SJCRH30 (cell line): ENCODE measurements at places on chromosomes 4 and X. TPM values are rescaled to one million over a fixed set of nuclear protein-coding genes. Genes with fewer than 3 reads are reported as not detected.

Gene CYTL1
- 6.6 and 8.1 TPM in 2 replicates for total RNA-seq

Gene C4orf51
- total RNA-seq = not detected in 2 replicates

Gene FMR1NB
- not detected in 2 replicates for total RNA-seq

Gene SHOX
- total RNA-seq = not detected in 2 replicates

DNA sequence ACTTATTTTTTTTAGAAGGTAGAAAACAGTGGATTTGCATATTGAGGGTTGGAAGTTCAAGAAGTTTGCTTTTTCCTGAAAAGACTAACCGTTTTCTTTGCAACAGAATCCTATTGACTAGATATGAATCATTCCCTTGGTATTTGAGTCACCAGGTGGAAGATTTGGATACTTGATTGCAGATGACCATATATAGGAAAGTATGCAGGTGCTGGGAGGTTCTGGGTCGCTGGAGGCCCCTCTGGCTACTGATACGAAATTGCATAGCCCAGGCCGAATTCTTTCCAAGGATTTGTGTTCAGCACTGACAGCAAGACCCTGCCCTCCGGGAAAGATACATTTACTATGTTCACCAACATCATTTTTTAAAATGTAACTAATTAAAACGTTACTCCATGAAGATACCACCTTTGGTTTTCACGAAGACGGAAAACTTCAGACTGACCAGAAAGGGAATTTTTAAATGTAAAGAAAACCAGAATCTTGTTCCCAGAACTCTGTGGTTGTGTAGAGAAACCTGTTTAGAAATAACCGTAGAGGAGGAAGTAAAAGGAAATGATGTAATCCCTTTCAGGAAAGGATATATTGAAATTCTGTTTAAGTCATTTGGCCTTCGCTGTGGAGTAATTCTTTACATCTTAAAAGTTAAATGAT lies 946 bp downstream of the ANXA3 start:
- H3K27me3 ChIP-seq = no peaks in the 10 kb centered on the region
- H3K4me1 ChIP-seq = peaks cover 11% of the 10 kb centered on the region; the same call in 1 of the 2 replicates
- DNase-seq = peak; percentile 35
- no peak overlapping the region for H3K27ac ChIP-seq

DNA sequence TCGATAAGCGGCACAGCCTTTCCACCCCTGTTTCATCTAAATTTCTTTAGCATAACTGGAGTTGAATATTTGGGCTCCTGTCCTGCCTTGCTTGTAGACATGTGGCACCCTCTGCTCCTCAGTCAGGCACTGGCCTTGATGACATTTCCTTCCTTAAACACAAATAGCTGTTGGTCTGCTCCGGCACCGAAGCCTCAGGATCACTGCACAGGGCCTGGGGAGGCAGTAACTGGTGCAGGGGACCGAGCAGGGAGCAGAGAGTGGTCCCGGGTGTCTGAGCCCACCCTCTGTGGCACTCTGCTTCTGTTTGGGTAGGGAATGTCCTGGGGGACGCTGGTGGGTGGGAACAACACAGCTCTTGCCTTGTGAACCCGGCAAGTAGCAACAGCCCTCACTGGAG lies 13.6 kb downstream of the RGS12 start:
- H3K4me1 ChIP-seq = peaks cover 26% of the 10 kb centered on the region
- H3K36me3 ChIP-seq = no peaks in the 10 kb centered on the region
- H3K27ac ChIP-seq = peak overlapping the region; percentile 50
- no peak for DNase-seq
- no peak overlapping the region for H3K4me3 ChIP-seq

DNA sequence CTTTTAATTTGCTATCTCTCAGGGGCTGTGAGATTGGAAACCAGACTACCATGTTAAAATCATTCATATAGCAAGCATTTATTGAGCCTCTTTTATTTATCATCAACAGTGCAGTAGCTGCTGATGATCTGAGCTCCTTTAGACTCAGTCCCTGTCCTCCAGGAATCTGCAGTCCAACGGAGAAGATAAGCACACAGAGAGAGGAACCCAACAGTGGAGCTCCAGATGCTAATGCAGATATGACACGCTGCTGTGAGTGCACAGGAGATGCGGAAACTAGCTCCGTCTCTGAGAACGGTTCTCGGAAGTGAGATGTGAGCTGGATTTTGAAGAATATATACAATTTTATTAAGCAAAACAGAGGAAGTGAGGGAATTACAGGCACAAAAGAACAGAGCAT lies 35.4 kb downstream of the DCHS2 start:
- no peak for DNase-seq
- no peak overlapping the region for H3K4me3 ChIP-seq
- H3K27me3 ChIP-seq = no peaks in the 10 kb centered on the region
- no peaks in the 10 kb centered on the region for H3K4me1 ChIP-seq
- no peak overlapping the region for H3K27ac ChIP-seq

- peaks cover 20% of the 10 kb centered on the region for H3K4me1 ChIP-seq
- H3K36me3 ChIP-seq = no peaks in the 10 kb centered on the region
- no peak overlapping the region for H3K4me3 ChIP-seq
Observed at GRCh38 chrX:42151808-42152207, 228.5 kb upstream of the CASK start.

GRCh38 chr4:44493924-44494323 lies 45.3 kb upstream of the KCTD8 start:
- 0 out of 2 replicates have a peak, but pooled peaks cover 4% of the 10 kb centered on the region for H3K27me3 ChIP-seq
- H3K27ac ChIP-seq = no peak overlapping the region
- DNase-seq = no peak
- no peaks in the 10 kb centered on the region for H3K4me1 ChIP-seq
- H3K4me3 ChIP-seq = no peak overlapping the region
- H3K36me3 ChIP-seq = no peaks in the 10 kb centered on the region

GRCh38 chrX:154426916-154427770 lies 1.3 kb upstream of the ATP6AP1 start:
- H3K36me3 ChIP-seq = no peaks in the 10 kb centered on the region
- H3K4me1 ChIP-seq = no peaks in the 10 kb centered on the region
- no peaks in the 10 kb centered on the region for H3K27me3 ChIP-seq
- no peak overlapping the region for H3K27ac ChIP-seq
- no peak for DNase-seq
- H3K4me3 ChIP-seq = no peak overlapping the region

DNA sequence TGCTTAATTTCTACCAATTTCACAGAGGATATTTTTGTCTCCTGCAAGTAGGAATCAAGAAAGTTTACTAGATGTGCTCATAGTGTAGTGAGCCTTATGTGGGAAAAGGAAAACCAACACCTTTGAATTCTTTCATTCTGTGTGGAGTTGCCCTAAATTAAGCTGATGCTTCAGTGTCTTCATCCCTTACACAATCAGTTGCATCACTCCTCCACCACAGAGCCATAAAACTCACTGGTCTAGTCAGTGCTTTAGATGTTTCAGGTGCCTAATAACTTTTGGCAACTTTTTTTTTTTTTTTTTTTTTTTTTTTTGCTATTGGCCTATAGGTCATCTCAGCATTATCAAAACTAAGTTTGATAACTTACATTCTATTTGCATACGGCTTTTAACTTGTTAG lies 41.5 kb downstream of the HHIP start:
- H3K27me3 ChIP-seq = no peaks in the 10 kb centered on the region
- no peak overlapping the region for H3K4me3 ChIP-seq
- H3K4me1 ChIP-seq = no peaks in the 10 kb centered on the region
- DNase-seq = no peak

DNA sequence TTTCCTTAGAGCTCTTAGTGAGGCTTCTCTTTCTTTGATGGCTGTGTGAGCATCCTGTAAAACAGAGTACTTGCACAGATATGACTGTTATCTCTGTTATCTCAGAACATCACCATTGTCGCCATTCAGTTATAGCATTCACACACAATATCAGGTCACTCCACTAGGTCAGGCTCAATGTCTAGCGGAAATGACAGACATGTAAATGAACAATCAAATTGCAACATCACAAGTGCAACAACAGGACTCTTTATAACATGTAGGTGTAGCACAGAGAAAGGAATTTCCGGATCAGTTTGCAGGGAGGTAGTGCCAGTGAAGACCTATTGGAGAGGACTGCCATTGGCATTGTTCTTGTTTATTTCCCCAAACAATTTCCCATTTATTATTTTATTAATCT lies 43.2 kb upstream of the IGSF1 start:
- no peaks in the 10 kb centered on the region for H3K27me3 ChIP-seq
- DNase-seq = no peak
- no peak overlapping the region for H3K4me3 ChIP-seq
- H3K36me3 ChIP-seq = no peaks in the 10 kb centered on the region
- no peaks in the 10 kb centered on the region for H3K4me1 ChIP-seq

GRCh38 chr4:182207830-182208396 lies 35.3 kb upstream of the TENM3 start:
- H3K4me1 ChIP-seq = no peaks in the 10 kb centered on the region
- H3K27ac ChIP-seq = no peak overlapping the region
- DNase-seq = no peak
- no peaks in the 10 kb centered on the region for H3K27me3 ChIP-seq

GRCh38 chr4:67332627-67333026 lies 212.7 kb downstream of the CENPC start:
- DNase-seq = no peak
- H3K27me3 ChIP-seq = no peaks in the 10 kb centered on the region

DNA sequence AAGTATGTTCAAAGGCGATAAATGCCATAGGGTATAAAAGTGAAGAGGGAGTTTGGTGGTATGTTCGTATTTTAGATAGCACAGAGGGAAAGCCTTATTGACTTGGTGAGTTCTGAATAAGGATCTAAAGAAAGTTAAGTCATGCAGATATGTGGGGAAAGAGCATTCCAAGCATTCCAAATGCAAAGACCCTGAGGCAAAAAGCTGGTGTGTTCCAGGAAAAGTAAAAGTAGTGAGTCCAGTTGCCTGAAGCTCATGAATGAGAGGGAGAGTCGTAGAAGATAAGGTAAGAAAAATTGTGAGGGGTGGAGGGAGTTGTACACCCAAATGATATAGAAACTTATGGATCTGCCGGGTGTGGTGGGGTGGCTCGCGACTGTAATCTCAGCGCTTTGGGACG lies 426.7 kb downstream of the RPA4 start:
- no peaks in the 10 kb centered on the region for H3K36me3 ChIP-seq
- H3K4me1 ChIP-seq = peaks cover 3% of the 10 kb centered on the region; the same call in 1 of the 2 replicates
- peak; percentile 10 for DNase-seq

DNA sequence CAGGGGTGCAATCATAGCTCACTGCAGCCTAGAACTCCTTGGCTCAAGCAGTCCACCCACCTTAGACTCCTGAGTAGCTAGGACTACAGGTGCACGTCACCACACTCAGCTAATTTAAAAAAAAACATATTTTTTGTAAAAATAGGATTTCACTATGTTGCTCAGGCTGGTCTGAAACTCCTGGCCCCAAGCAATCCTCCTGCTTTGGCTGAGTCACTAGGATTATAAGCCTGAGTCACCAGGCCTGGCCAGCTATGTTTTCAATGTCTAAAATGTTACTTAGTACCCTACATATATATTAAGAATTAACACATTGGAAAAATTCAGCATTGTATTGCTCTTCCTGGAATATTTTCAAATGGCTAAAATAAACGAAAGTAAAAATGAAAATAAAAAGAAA lies 37.5 kb downstream of the PNPLA4 start:
- no peaks in the 10 kb centered on the region for H3K4me1 ChIP-seq
- H3K27ac ChIP-seq = no peak overlapping the region
- no peaks in the 10 kb centered on the region for H3K27me3 ChIP-seq
- no peak overlapping the region for H3K4me3 ChIP-seq
